Dermis blood vessel endothelial cell (primary cell): ENCODE measurements at places on chromosomes 2 and 18.

- no peak for DNase-seq
These were observed 694.7 kb downstream of the CBLN2 start for GRCh38 chr18:71849407-71849806.

- peak; percentile 31 for DNase-seq
These were observed 4.4 kb downstream of the CTIF start for GRCh38 chr18:48543228-48543627.

GRCh38 chr18:61531182-61531581 is 198.0 kb downstream of the CDH20 start:
- DNase-seq: no peak

DNA sequence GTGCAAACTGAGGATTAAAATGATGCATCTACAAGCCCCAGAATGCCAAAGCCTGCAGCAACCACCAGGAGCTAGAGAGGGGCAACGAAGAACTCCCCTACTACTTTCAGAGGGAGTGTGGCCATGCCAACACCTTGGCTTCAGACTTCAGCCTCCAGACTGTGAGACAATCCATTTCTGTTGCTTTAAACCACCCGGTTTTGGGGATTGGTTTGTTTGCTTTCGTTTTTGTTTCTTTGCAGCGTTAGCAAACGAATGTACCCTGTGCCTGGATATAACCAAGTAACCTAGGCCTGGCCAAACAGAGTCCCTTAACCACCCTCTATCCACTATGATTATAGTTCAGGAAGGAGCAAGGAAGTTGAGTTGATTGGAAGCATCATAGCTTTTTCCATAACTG is 171.2 kb upstream of the NCK2 start:
- DNase-seq: no peak

DNA sequence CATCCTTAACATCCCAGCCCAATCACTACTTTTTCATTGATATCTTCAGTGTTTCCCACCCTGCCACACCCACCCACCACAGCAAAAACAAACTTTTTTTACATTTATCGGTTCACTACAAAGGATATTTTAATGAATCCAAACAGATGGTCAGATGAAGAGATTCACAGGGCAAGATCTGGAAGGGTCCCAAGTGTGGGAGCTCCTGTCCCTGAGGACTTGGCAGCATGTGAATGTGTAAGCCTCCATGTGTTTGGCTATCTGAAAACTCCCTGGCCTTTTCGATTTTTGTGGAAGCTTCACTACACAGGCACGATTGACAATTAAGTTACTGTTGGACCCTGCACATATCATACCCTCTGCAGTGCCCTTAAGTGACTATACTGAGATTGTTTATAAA is 48.1 kb upstream of the CRIM1 start:
- DNase-seq: no peak

GRCh38 chr18:56869189-56869777 is 218.1 kb downstream of the WDR7 start:
- peak; percentile 75 for DNase-seq
